Right cardiac atrium (tissue), 5 donors: ENCODE measurements at places on chromosomes 12 and 14. TPM values are rescaled to one million over a fixed set of nuclear protein-coding genes. Genes with fewer than 3 reads are reported as not detected.

The DHRS2 gene
- not detected for total RNA-seq

The KRT83 gene
- total RNA-seq, result not detected

The TOX4 gene
- 82.2 TPM for total RNA-seq

The DPY19L2 gene
- 43.9 TPM for total RNA-seq

The VAMP1 gene
- 3.6 TPM for total RNA-seq

The GLT8D2 gene
- total RNA-seq, result 14.4 TPM

The KRT77 gene
- not detected for total RNA-seq

The LRR1 gene
- total RNA-seq, result 6.4 TPM

The NRL gene
- 2.9 TPM for total RNA-seq

The CCDC177 gene
- total RNA-seq, result not detected

The NKX2-1 gene
- not detected for total RNA-seq

The B4GALNT1 gene
- total RNA-seq, result 2.3 TPM

The KCNC2 gene
- not detected for total RNA-seq

The TAMALIN gene
- total RNA-seq, result 23.7 TPM

The TMEM119 gene
- 3.5 TPM for total RNA-seq
